CD8-positive, alpha-beta memory T cell (primary cell): ENCODE measurements at places on chromosomes 13 and 19.

GRCh38 chr13:106612688-106613087, 44.8 kb upstream of the ARGLU1 start:
- H3K27ac ChIP-seq: no peak overlapping the region
- no peaks in the 10 kb centered on the region for H3K4me1 ChIP-seq
- H3K36me3 ChIP-seq: no peaks in the 10 kb centered on the region

GRCh38 chr19:43847884-43848283, 20.8 kb downstream of the ZNF283 start:
- H3K36me3 ChIP-seq: peaks cover 12% of the 10 kb centered on the region
- no peak for DNase-seq
- no peaks in the 10 kb centered on the region for H3K27me3 ChIP-seq
- no peak overlapping the region for H3K4me3 ChIP-seq
- no peak overlapping the region for H3K27ac ChIP-seq

- H3K4me1 ChIP-seq: peaks cover 18% of the 10 kb centered on the region
- peaks cover 63% of the 10 kb centered on the region for H3K27me3 ChIP-seq
- H3K4me3 ChIP-seq: no peak overlapping the region
- no peak for DNase-seq
- H3K36me3 ChIP-seq: no peaks in the 10 kb centered on the region
- no peak overlapping the region for H3K27ac ChIP-seq
Measured at GRCh38 chr19:12828494-12828893, 5.9 kb downstream of the RTBDN start.

DNA sequence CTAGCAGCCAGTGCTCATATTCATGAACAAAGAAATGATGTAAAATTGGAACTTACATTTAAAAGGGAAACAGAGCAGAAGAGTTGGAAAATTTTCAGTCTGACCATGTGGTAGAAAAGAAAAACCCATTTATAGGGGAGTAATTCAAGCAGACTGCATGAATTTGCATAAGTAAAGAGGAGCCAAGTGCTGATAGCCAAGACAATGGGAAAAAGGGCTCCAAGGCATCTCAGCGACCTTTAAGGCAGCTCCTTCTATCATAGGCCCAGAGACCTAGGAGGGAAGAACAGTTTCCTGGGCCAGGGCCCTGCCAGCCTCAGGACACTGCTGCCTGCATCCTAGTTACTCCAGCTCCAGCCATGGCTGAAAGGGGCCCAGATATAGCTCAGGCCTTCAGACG, 7.5 kb downstream of the DNAJC3 start:
- H3K4me3 ChIP-seq: no peak overlapping the region
- H3K36me3 ChIP-seq: no peaks in the 10 kb centered on the region
- no peak for DNase-seq
- H3K27me3 ChIP-seq: no peaks in the 10 kb centered on the region
- H3K4me1 ChIP-seq: peaks cover 17% of the 10 kb centered on the region

GRCh38 chr13:53216773-53217172, 188.2 kb downstream of the OLFM4 start:
- H3K4me1 ChIP-seq: no peaks in the 10 kb centered on the region
- no peak overlapping the region for H3K4me3 ChIP-seq
- no peaks in the 10 kb centered on the region for H3K36me3 ChIP-seq
